ENCODE measurements at places on chromosomes 16 and 17.

DNA sequence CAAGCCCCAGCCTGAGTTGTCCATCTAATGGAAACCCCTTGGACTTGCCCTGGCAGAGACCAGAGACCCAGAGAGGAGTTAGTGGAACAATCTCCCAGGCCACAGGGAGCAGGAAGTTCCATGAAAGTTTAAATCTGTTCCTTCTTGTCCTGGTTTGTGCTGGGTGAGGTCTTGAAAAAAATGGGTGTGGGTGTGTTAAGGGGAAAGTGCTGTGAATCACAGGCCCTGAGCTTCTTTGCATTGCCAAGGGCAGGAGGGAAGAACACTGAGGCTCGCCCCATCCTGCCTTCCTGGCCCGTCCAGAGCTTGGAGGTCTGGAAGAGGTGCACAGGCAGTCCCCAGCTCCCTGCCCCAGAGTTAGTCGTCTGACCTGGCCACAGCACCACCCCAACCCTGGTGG, 2.3 kb downstream of the ADORA2B start:
- no peak for DNase-seq

GRCh38 chr16:63037761-63038396, 1001.6 kb upstream of the CDH8 start:
- DNase-seq: no peak

- no peak for DNase-seq
Observed at GRCh38 chr17:64328036-64328858, 62.4 kb downstream of the PECAM1 start.

DNA sequence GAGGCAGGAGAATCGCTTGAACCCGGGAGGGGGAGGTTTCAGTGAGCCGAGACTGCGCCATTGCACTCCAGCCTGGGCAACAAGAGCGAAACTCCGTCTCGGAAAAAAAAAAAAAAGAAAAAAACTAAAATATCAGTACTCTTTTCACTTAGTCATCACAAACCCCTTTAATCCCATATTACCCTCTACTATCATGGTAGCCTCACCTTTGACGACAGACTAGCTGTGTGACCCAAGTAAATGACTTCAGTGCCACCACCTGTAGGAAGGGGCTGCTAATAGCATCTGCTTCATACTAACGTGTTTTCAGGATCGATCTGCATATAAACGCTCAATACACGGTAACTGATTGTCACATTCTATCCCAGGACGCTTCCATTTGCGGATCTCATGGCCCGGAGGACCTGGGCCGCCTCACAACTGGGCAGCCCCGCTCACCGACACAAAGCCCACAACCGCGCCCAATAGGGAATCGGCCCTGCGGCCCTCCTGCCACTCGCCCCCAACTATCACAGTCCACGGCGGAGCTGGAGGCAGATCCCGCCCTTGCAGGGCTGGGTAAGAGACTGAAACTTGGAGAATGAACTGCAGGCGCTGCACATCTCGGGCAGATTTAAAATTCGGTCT, 1.1 kb upstream of the ZNF263 start:
- peak; percentile 82 for DNase-seq

DNA sequence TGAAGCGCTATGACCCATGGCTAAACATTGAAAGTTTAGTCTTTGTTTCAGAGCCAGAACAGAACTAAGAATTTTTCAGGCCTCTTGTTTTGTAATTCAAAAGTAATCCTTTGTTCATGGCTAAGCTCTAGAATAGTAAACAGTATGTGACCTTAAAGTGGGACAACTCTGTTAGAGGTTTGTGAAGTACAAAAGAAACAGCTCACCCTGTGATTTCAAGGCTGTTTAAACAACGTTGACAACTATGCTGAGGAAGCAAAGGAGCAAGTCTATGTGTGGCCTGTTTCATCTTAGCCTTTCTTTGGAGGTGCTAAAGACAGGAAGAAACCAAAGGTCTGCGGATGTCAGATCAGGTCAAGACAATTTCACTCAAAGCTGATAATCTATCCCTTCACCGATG, 40.4 kb downstream of the MYOCD start:
- no peak for DNase-seq

GRCh38 chr16:68715471-68715870, 21.6 kb upstream of the CDH1 start:
- no peak for DNase-seq

- DNase-seq: no peak
Observed at GRCh38 chr16:23584186-23585076, 11.7 kb downstream of the NDUFAB1 start.

GRCh38 chr17:42407289-42407836, 15.7 kb downstream of the CAVIN1 start:
- DNase-seq: peak; percentile 64

DNA sequence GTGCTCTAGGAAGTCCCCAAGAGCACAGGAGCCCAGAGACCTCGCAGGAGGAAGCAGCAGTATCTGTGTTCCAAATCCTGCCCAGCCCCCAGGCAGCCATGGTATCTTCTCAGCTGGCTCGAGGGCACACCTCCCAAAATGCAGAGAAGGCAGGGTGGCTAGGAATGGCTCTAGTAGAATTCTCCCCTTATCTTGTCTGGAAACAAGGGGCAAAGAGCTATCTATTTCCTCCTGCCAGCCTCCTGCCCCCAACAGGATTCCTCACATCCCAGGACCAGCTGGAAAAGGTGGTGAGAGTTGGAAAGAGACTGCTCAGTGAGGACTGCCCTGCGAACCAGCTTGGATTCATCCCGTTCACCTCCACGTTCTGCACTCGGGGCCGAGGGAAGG, 8.6 kb upstream of the TSPOAP1 start:
- DNase-seq: no peak

DNA sequence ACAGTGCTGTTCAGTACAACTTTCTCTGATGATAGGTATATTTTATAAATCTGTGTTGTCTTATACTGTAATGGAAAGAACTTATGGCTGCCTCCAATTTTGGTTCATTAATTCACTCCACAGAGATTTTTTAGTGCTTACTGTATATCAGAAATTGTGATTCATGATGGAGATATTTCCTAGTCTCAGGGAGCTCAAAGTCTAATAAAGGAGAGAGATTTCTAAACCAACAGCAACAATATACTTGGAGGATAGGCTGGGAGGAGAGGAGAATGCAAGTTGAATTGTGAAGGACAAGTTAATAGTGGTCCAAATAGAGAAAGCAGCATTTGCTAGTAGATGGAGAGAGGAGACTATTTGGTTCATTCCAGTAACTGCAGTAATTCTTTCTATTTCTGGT, 63.5 kb downstream of the TANC2 start:
- DNase-seq: no peak

DNA sequence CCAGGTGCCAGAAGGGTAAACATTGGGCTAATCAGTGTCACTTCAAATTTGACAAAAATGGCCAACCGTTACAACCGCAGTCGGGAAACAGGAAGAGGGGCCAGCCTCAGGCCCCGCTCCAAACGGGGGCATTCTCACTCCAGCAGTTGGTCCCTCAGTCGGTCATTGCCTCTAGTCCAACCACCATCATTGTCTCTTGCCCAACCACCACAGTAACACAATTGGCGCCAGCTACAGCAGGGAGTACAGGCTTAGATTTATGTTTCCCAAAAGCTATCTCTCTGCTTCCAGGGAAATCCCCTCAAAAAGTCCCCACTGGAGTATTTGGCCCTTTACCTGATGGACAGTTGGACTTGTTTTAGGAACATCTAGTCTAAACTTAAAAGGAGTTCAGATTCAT, 20.3 kb downstream of the ALOX15B start:
- DNase-seq: peak; percentile 47

DNA sequence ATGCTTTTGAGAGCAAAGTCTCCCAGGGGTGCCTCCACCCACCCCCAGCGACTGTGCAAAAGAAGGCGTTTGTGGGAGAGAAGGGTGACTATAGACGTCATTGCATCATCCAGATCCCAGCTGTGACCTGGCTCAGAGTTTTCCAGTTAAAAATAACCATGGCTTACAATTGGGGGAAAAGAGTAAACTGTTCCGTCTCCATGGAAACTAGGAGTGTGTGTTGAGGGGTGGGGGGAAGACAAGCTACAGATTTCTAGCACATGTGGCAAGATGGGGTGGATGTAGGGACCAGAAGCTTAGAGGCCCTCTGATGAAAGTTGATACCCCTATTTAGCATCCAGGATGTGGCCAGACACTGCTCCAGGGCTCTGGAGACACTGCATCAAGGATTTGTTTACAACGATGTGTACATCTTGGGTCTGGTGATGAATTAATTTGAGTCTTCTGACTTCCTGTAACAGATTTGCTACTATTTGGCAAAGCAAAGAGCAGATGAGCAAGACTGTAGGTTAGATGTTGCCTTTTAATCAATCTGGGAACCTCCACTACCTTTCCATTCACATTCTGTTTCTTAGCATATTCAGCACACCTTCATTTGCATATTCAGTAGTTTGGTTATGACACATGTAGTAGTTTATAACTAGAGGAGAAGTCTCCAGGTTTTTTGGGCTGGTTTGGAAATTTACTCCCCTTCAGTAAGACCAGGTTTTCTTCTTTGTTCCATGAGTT, 6.2 kb upstream of the DUSP14 start:
- DNase-seq: no peak

DNA sequence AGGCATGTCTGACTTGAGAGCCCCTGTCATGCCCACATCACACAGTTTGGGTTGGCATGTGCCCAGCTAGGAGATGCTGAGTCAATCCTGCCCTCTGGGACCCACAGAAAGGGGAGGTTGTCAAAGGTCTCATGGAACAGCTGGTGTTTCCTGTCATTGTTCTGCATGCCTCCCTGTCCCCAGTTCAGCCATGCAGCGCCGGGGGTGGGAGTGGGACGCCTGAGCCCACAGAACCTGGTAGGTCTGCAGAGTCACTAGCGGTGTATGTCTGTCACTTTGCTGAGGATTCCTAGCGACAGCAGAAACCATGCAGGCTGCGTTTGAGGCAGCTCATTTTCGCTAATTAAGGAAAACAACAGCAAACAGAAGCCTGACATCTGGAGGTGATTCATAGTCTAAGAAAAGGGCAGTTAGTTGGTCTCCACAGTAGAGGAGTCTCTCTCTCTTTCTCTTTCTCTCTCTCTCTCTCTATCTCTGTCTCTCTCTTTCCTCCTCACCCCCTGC, 19.6 kb upstream of the CCL1 start:
- peak; percentile 92 for DNase-seq

GRCh38 chr17:73058022-73058421, 34.5 kb downstream of the SLC39A11 start:
- DNase-seq: no peak

GRCh38 chr17:78227455-78227916, 3.9 kb upstream of the TMEM235 start:
- peak; percentile 91 for DNase-seq

GRCh38 chr17:58730937-58731336, 24.7 kb upstream of the PPM1E start:
- DNase-seq: no peak

- DNase-seq: no peak
Observed at GRCh38 chr16:53937161-53937880, 233.4 kb downstream of the FTO start.

All from common myeloid progenitor, CD34-positive (primary cell).